ENCODE measurements at places on chromosomes 7 and 10.

GRCh38 chr7:131544449-131545301 is 11.8 kb downstream of the PODXL start:
- no peak for DNase-seq

DNA sequence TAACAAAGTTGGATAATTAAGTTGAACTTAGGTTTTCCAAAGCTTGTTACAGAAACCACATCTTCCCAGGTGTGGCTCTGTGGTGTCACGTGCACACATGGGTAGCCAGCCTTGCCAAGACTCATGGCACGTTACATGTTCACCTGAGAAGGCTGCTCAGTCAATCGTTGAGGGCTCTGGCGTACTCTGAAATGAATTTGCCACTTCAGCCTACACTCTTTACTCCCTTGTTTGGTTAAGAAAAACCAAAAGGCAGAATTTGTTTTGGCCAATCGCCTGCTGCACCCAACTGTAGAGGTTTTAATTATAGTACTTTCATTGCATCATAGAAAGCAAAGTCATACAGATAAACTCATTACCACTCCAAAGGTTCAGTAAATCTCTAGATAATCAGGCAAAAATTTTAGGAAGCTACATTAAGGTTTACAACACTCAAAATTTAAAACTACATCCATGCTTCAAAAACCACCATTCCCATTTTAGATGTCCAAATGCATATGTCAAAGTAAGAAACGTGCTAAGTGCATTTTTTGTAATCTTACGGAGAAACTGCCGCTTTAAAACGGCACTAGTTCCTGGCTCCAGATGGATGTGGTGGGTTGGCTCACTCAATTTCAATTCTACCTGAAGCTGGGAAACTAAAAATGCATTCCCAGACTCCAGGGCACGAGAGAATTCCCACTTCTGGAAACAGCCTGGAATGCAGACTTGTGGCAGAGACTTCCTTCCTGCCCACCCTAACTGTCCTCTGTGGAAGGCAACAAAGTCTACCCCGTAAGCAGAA is 88.4 kb downstream of the DIP2C start:
- no peak for DNase-seq

GRCh38 chr7:7595451-7595850 is 28.8 kb downstream of the MIOS start:
- no peak for DNase-seq

- DNase-seq, result no peak
Measured at GRCh38 chr10:5291501-5292195, 73.1 kb upstream of the UCN3 start.

DNA sequence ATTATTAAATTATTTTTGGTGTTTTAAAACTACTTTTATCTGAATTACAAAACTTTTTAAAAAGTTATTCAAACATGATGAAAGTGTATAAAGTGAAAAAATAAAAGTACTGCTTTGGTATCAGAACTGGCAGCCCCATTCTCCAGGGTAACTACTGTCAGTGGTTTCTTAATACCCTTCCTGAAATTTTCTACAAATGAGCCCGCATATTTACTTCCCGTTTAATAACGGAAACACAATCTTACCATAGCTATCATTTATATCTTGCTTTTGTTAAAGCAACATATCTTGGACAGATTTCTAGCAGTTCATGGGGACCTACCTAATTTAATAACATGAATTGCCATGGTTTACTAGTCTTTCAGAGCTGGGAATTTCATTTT is 249.9 kb downstream of the RNLS start:
- no peak for DNase-seq

DNA sequence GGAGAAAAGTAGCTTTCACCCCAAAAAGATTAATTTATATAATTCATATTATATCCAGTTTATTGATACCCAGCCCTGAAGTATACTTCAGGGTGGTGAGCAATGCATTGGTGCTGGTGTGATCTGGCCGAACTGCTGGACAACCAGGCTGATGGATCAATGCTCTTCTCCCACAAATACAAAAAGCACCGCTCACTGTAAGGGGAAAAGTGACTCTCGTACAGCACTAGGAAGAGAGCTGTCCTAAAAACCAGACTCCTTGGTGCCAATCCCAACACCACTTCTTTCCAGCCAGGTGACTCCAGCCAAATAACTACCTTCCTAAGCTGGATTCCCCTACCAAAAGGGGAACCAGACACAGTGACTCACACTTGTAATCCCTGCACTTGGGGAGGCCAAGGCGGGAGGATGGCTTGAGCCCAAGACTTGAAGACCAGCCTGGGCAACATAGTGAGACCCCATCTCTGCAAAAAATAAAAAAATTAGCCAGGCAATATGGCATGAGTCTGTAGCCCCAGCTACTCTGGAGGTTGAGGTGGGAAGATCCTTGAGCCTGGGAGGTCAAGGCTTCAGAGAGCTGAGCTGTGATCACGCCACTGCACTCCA is 13.1 kb upstream of the TNPO3 start:
- DNase-seq, result no peak

- DNase-seq, result no peak
Measured at GRCh38 chr10:72034040-72034499, 54.3 kb downstream of the SPOCK2 start.

GRCh38 chr10:24201503-24202180 is 7.3 kb upstream of the KIAA1217 start:
- DNase-seq, result no peak

DNA sequence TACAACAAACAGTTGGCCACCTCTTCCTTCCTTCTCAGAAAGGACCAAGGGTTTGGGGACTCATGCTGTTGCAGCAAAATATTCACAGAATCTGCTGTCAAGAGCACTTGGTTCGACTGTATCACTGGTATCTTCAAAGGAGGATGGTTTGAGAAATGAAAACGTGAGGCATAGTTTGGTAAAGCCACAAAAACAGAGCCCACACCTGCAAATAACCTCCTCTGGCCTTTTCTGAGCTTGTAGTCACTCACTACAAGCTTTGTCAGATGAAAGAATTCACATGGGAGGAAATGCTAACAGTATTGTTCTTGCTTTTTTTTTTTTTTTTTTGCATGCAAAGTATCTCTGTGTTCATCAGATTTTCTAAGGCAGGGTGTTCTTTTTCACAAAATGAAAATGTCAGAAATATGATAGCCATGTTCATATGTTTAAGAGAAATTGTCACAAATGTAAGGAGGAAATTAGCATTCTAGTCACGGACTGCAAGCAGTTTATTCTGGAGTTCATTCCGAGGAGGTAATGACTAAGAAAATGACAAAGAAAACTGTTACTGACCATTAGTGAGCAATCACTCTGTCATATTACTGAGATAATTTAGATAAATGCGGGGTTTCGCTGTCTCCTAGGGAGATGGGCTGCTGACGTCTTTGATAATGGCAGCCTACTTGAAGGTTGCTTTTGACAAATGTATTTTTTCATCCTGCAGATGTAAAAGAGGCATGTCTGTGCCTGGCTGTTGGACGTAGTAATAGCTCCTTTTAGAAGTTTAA is 117.8 kb upstream of the MYO3A start:
- DNase-seq, result no peak

GRCh38 chr10:22780474-22780885 is 66.1 kb upstream of the PIP4K2A start:
- no peak for DNase-seq

- no peak for DNase-seq
Measured at GRCh38 chr7:48250441-48250951, 79.2 kb downstream of the ABCA13 start.

DNA sequence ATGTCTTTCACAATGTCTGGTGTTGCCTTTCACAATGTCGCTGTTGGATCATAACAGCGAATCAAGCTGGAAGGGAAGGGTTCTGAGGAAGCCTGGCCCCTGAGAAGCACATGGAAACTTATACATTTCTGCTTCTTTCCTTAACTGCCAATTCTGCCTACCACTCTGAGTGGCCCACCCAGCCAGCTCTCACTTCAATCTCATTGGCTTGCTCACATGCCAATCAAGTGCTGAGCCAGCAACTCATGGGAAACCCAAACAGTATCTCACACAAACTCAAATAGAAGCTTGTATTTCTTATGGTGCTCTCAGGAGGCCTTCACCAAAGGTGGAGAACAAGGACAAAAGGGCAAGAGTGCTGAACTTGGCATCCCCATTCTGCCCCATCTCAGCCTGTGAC is 117.4 kb upstream of the GPR26 start:
- no peak for DNase-seq

DNA sequence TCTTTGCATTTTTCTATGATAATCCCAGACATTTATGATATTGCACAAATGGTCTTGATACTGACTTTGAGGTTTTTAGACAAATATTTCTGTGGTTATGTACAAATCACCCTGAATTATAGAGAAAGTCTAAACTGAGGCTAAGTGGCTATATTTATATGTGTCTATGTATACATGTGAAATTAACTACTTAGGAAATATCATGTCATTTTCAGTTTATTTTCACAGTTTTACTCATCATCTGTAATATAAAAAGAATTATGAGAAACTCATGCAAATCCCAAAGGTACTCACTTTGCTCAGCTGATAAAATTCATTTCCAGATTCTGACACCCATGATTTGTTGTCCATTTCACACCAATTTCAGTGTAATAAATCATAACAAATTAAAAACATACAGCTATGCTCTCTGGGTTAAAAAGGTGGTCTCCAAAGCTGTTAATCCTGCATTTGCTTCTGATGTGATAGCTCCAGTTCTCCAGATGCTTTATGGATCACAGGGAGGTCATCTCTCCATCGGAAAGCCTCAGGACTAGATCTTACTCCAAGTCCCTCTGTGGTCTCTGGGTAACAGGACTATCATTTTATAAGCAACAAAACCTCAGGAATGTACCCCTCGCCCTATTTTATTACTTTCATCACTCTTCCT is 673.9 kb downstream of the PARD3 start:
- no peak for DNase-seq

- DNase-seq, result no peak
Measured at GRCh38 chr10:112896722-112897121, 53.3 kb upstream of the TCF7L2 start.

DNA sequence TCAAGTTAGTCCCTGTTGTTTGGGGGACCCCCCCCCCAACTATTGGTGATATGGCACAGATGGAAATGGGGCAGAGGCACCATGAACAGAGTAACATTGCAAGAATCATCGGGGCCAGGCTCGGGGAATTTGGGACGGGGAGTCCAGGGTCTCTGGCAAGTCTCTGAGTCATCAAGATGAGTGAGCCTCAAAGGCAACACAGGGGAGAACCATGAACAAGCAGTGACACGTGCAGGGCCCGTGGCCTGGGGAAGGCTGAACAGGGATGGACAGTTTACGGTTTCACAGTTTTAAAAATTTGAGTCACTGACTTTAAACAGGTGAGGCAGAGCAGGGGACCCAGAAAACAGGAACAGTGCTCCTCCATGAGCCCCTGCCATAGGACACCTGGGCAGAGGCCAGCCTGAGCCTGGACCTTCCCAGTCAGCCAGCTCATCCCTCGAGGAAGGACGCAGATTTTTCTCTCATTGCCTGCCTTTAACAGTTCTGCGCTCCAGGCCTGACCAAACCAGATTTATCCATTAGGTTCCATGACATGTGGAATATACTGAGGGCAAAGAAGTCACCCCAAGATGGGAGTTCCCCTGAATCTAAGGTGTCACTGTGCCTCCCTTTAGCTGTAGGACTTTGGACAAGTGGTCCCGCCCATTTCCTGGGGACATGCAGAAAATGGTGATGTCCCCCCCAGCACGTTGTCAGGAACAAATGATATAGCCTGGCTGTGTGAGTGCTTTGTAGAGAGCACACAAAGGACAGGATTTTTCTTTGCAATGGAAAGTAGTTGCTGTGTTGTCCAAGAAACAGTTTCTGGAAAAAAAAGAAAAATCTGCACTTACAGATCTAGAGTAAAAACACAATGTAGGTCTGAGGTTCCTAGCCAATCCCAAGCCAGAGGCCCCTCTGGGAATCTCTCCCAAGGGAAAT is 23.8 kb downstream of the CHST15 start:
- no peak for DNase-seq

DNA sequence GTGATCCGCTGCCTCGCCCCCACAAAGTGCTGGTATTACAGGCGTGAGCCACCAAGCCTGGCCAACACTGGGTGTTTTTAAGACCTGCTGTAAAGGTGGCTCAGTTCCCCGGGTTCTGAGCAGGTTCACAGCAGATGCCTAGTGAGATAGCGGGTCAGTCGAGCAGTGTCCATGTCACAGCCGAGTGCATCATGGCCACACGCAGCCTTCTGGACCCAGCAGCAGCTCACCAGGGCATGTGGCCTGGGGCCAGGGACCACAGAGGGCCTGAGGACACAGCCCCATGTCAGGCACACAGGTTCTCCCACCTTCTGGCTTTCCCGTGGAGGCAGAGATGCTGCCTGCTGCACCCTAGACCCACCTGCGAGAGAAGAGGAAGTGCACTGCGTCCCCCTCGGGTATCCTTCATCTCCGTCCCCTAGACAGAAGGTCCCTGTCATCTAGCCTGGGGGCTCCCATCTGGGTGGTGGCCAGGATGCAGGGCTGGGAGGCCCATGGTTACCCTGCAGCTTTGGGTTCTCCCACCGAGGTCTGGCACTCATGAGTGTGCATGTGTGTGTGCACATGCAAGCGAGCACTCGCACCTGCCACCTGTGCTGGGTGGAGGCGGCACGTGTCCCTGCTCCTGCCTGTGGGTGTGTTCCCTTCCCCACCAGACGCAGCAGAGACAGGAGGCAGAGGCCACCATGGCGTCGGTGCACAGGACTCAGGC is 98.6 kb downstream of the NKX6-2 start:
- peak; percentile 34 for DNase-seq

- no peak for DNase-seq
Measured at GRCh38 chr7:75996476-75996875, 2.1 kb upstream of the TMEM120A start.
